ENCODE measurements at places on chromosomes 7 and 10.

DNA sequence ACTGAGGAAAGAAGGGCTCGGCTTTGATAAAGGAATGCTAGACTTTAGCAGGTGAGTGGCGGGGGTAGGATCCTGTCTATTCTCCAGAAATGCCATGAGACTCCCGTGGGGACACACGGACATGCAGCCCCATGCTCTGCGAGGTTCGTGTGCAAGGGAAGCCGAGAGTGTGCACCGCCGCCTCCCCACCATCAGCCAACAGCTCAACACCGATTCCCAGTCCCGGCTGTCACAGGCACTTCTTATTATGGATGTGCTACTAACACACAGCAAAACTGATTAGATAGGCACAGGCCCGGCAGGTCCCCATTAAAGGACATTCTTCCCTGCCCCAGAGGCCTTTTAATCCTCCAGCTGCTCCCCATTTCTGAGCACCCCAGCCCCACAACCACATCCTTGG lies 154.4 kb downstream of the PRKAG2 start:
- no peak for DNase-seq

- DNase-seq = no peak
Observed at GRCh38 chr7:100583132-100584053, 2.5 kb downstream of the LRCH4 start.

DNA sequence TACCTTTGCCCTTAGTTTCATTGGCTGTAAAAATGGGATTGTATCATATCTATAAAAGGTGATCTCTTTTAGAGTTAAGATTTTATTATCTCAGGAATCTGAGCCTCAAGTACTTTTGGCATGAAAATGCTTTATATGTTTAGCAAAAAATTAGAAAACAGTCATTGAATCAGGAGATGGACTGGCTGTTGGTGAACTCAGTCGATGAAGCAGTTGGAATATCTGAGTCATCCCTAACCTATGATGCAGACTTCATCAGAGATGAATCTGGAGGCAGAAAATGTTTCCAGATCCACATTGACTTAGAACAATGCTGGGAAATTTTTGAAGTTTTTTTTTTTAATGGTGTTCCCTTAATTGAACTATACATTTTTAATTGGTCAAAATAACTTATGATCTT lies 228.5 kb downstream of the SLC25A13 start:
- DNase-seq = no peak

DNA sequence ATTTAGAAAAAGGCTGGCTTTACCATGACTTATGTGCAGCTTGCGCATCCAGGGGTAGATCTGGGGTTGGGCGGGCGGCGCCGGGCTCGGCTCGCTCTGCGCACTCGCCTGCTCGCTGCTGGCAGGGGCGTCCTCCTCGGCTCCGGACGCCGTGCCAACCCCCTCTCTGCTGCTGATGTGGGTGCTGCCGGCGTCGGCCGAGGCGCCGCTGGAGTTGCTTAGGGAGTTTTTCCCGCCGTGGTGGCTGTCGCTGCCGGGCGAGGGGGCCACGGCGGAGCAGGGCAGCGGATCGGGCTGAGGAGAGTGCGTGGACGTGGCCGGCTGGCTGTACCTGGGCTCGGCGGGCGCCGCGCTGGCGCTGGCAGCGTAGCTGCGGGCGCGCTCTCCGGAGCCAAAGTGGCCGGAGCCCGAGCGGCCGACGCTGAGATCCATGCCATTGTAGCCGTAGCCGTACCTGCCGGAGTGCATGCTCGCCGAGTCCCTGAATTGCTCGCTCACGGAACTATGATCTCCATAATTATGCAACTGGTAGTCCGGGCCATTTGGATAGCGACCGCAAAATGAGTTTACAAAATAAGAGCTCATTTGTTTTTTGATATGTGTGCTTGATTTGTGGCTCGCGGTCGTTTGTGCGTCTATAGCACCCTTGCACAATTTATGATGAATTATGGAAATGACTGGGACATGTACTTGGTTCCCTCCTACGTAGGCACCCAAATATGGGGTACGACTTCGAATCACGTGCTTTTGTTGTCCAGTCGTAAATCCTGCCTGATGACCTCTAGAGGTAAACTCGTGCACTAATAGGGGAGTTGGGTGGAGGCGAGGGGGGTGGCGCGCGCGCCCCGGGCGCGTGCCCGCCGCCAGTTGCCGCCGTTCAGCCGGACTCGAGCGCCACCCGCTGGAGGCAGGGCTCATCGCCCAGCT lies at the start of gene HOXA5:
Gene HOXA5, minus strand, starts transcription at position 659 of the 927 bp plus-strand sequence. Its CDS starts 74 bp downstream, at position 585.
- DNase-seq = peak; percentile 57

GRCh38 chr7:155700847-155701246 lies 56.4 kb downstream of the RBM33 start:
- DNase-seq = no peak

GRCh38 chr10:37713642-37714041 lies 143.8 kb downstream of the ZNF248 start:
- DNase-seq = no peak

DNA sequence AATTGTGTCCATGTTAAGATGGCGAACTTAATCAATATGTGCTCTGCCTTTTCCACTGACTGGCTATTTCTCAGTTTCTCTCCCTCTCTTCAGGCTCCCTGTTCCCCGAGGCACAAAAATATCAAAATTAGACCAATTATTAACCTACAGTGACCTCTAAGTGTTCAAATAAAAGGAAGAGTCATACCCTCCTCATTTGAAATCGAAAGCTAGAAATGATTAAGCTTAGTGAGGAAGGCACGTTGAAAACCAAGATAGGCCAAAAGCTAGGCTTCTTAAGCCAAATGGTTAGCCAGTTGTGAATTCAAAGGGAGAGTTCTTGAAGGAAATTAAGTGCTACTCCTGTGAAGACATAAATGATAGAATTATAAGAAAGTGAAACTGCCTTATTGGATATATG lies 81.1 kb upstream of the MBL2 start:
- DNase-seq = no peak

DNA sequence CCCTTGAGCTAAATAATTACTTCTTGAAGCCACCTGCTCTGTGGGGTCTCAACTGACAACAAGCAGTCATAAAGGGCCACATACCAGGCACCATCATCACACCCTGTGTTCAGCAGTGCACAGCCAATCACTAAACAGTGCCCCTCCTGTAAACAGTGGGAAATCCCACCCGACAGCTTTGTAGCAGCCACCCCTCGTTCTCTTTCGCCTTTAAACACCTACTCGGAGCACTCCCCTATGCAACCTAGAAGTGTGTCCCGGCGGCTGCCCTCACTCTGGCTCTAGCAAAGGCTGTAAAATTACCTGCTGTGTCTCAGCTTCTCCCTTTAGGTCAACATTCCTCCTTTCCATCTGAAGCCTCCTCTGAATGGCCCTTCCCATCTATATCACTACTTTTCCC lies 111.9 kb downstream of the TCERG1L start:
- no peak for DNase-seq

GRCh38 chr7:19146699-19147098 lies 1.5 kb upstream of the FERD3L start:
- DNase-seq = no peak
